ENCODE measurements at places on chromosomes 2 and 18.
A peak's percentile ranks its signal among the peaks of the same experiment; 100 is the strongest.

DNA sequence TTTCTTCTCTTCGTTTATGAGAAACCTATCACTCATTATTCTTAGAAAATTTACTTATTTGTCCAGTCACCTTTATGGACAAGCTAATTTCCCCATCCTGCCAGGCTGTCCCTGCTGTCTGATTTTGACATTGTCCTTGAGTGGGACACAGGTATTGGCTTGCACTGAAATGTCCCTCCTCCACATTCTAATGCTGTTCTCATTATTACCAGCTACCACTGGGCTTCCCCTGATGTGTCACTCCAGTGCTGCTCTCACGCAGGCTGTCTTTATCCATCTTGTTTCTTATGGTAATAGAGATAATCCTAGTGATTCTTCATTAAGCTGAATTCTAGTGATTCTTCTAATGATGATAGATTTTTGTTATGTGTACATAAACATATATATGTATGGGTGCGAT is 48.1 kb upstream of the RBMS1 start:
- no peak for DNase-seq

- no peak for DNase-seq
These were observed 46.0 kb upstream of the RMND5A start for GRCh38 chr2:86673986-86674670.

DNA sequence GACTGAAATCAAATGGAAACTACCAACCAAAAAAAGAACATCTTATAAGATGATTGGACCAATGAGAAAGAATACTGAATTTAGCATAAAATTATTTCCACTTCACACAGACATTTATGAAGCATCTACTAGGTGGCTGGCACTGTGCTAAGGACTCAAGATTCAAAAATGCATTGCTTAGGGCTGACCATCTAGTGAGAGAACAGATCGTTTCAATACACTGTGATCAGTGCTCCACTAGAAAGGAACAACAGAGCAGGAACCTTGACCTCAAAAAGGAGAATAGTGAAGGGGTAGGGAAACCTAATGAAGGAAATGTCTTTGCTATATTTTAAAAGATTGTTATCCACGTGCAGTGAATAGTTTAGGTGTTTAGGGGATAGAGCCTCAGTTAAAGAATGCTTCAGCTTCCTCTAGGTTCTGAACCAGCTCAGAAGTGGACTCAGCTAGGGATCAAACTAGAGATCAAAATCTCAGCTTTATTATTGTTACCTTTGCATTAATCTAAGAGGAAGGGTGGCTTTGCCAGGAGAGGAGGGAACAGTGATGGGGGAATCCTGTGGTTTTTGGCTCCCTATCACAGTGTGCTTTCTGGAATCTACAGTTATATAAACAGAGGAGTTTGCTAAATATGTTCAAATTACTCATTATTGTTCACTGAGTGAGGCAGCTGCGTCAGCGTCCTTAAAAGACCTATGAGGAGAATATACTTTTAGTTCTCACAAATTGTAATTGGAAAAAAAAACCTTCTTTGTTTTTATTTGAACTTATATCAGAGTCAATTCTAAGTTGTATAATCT is 16.2 kb upstream of the BBS5 start:
- DNase-seq: no peak

GRCh38 chr2:152546230-152546837 is 170.9 kb downstream of the PRPF40A start:
- DNase-seq: no peak

DNA sequence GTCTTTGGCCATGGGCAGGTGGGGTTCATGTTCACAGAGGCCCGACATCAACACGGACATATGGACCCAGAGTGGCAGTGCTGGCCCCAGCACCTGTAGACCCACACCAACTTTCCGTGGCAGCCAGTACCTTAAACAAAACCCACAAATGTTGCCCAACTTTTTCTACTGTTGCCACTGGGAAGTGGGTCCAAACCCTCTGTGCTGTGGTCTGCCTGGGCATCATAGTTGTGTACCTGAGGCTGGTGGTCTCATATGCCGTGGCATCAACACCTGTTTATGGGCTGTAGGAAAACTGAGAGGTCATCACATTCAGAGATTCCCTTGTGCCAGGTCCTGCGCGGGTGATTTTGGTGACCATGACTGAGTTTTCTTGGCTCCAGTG is 79.9 kb downstream of the SH3RF3 start:
- no peak for DNase-seq

GRCh38 chr2:107809835-107810234 is 16.9 kb upstream of the RGPD4 start:
- no peak for DNase-seq

- DNase-seq: peak; percentile 47
These were observed at the start of gene IGFBP5 for GRCh38 chr2:216695401-216695821. Gene IGFBP5, minus strand, starts transcription at chr2:216695549. Its CDS starts 774 bp downstream, at chr2:216694775.

- DNase-seq: no peak
These were observed 99.3 kb downstream of the MCFD2 start for GRCh38 chr2:46816151-46816845.

DNA sequence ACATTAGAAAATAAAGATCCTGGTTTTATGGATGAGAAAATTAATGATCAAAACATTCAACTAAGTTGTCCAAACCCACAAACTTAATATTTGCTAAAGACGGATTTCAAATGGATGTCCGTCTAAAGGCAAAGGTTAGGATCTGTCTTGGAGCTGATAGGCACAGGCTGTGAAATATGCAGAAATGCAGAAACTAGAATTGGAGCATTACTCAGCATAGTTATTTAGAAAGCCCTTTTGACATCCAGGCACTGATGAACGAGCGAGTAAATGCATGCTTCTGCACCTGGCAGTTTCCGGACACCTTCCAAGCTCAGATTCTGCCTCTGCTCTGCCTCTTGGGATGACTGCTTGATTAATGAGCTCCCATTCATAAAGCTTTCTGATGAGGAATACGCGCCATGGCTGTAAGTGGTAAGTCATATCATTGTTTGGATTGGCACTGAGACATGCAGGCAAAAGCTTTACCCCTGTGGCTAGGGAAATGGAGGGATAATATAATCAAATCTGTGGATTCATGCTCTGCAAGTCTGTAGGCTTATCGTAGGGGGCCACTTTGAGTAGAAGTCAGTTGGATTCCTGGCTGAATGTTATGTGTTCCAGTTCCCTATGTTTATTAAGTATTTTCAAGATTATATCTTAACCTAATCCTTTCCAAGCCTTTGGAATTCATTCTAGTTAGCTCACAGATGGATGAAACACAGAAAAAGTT is 2176.3 kb upstream of the CELF4 start:
- peak; percentile 38 for DNase-seq

- DNase-seq: no peak
These were observed 173.7 kb downstream of the MYCN start for GRCh38 chr2:16114070-16114469.

DNA sequence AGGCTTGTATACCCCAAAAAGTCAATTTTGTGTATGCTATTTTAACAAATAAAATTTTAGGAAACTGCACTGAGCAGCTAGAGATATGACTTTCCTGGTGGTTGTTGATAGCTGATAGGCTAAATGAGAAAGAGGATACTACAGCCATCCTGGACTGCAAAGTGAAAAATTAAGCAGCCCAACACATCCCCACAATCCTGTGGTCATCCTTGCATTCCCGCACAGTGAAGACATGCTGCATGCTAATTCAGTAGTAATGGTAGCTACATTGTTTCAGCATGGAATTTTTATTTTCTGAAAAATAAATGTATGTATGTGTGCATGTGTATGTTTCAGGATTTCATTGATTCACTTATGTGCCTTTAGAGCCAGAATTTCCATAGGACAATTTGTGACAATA is 124.2 kb upstream of the CCDC68 start:
- DNase-seq: no peak

DNA sequence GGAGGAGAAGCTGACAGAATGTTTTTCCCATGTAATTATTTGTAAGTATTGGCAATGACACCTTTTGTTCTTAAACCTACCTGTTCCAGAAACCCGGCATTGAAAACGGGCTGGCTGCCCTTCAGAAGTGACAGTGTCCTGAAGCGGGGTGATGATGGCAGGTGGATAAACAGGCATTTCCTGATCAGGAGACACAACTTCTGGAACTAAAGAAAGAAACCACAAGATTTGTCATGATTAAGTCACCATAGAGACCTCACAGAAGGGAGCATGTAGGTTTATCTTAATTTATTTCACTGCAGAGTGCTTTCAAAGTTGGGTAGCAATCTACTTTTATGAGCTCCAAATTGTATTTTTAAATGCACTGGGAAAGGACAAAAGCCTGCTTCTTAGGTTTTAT is 43.1 kb downstream of the TTN start:
- DNase-seq: no peak

- no peak for DNase-seq
These were observed 153.6 kb upstream of the EPC2 start for GRCh38 chr2:148490840-148491439.

DNA sequence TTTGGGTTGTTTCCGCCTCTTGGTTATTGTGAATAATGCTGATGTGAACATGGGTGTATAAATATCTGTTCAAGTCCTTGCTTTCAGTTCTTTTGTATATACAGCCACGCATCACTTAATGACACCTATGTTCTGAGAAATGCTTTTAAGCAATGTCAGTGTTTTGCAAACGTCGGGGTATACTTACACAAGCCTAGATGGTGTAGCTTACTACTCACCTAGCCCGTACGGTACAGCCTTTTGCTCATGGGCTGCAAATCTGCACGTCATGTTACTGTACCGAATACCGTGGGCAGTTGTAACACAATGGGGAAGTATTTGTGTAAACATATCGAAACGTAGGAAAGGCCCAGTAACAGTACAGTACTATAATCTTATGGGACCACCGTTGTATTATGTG is 12.4 kb downstream of the RALB start:
- no peak for DNase-seq

DNA sequence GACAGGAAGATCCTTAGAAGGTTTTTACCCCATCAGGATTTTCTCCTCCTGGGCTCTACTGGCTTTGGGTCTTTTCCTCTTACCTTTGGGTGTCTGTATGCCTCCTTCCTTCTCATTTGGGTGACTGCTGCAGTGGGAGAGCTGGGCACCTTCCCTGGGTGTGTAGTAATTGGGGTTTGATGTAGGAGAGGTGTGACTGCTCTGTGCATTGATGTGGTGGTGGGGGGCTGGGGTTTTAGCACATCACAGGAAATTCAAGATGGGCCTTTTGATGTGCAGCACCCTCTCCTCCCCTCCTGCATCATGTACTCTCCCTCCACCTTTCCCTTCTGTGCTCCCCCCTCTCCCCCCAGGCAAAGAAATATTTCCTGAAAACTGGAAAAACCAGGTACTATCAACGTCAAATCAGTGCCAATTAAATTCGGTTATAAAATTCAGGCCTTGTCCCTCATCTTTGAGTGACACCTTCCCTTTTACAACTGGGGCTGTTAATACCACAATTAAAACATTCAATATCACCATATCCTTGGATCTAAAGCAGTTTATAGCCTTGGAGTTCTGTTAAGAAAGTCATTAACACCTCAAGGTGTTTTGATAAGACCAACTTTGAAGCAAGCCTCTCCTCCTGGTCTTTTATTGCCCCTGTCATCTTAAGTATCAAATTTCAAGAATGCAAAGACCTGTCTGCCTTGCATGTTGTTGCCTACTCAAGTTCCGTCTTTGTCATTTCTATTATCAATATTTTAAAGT is 23.3 kb downstream of the EDAR start:
- no peak for DNase-seq

DNA sequence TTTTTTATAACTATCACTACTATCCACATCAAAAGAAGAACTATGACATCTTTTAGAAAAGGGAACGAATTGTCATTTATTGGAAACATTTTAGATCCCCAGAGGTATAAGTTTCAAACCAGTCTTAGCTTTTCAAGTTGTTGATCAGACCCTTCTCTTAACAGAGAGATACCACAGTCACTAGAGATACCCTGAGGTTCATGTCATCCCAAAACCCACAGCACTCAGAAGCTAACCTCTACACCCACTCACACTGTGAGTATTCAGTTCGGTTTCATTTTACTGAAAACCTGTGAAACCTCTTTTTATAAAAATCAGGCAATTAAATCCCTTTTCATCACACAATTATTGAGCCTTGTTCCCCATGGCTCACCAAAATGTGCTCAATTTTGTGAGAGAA is 156.2 kb downstream of the DTNA start:
- DNase-seq: no peak

DNA sequence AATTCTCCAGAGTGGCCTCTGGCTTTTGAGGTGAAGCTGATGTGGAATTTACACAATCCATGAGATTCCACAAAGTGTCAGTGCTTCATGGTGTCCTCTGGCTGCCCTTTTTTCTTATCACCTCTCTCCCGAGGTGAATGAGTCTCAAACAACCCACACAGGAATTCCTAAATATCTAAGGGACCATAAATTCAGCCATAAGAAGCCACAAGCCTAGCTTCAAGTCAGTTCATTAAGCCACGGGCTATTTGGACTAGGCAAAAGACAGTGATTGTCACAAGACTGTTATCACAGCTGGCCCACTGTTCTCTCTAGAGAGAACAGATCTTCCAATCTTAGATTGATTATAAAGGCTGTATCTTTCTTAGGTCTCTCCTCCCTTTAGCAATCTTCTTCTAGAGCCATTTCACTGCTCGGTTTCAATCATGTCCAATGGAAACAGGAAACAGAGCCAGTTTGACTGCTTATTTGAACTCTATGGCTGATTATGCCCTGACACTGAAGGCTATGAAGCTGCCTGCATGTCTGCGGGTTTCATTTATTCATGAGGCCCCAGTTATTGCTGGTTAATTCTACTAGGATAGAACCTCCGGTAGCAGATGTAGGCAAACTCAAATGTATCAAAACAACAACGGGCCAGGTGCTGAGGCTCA is 4.1 kb downstream of the NEMP2 start:
- no peak for DNase-seq

DNA sequence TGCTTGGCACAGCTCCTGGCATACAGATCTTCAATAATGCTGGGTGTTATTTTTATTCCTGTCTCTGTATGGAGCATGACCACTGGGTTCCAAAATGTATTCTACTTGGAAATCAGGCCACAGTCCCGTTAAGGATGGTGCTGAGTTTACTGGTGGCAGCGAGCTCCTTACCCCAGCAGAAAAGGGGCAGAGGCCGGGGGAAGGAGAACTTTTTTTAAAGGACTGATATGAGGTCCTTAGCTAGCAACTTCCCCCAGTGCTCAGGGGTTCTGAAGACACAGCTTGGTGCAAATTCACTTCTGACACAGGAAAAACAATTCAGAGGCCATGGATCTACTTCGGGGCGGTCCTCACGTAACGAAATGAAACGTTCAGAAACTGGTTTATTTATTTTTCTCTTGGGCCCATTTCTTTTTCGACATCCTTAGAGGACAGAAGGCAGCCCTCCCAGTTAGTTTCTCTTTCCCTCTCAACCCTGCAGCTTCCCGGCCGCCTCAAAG is 872 bp downstream of the RDH14 start:
- peak; percentile 8 for DNase-seq

GRCh38 chr18:10029711-10030110 is 115.9 kb downstream of the VAPA start:
- DNase-seq: no peak

GRCh38 chr2:64607381-64608304 is 46.1 kb downstream of the SERTAD2 start:
- no peak for DNase-seq

- no peak for DNase-seq
These were observed 9.0 kb upstream of the FLACC1 start for GRCh38 chr2:201366146-201366545.

- peak; percentile 52 for DNase-seq
These were observed at the start of gene MYCN for GRCh38 chr2:15939854-15940660. Gene MYCN, plus strand, starts transcription at chr2:15940550. Its CDS starts 1,515 bp downstream, at chr2:15942065.
